Activated CD4-positive, alpha-beta memory T cell treated with anti-CD3 and anti-CD28 coated beads for 36 hours (primary cell): ENCODE measurements at places on chromosomes 2 and 18.
A peak's percentile ranks its signal among the peaks of the same experiment; 100 is the strongest.

DNA sequence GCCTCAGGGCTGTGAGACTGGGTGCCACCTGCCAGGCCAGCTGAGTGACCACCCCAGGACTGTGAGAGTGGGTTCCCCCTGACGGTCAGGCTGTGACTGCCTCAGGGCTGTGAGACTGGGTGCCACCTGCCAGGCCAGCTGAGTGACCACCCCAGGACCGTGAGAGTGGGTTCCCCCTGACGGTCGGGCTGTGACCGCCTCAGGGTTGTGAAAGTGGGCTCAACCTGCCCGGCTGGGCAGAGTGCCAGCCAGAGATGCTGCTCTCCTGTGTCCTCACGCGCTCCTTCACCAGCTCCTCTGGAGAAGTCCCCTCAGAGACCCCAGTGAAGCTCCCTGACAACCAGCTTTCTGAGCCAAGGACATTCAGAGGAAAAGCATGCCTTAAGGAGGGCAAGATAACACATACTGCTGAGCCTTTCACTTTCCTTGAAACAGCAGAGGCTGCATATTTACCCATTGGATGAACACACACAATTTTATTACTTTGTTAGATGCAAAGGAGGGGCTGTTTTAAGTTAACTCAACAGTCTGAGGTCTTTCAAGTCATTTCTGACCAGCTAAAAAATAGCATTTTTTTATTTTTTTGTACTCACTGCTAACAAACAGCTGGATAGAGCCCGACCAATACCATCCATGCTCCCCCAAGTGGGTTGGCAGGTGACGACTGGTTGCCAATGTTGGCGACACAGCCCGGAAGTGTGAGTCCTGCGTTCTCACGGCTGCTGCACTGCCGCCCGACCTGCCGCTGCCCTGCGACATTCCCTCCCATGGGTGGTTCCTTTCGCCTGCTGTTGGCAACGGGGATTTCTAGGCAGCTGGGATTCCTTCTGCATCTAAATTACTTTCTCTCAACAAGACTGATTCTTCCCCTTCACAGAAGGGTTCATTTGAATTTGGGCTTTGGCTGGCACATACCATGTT, 70.7 kb downstream of the NDUFA10 start:
- no peak for DNase-seq

DNA sequence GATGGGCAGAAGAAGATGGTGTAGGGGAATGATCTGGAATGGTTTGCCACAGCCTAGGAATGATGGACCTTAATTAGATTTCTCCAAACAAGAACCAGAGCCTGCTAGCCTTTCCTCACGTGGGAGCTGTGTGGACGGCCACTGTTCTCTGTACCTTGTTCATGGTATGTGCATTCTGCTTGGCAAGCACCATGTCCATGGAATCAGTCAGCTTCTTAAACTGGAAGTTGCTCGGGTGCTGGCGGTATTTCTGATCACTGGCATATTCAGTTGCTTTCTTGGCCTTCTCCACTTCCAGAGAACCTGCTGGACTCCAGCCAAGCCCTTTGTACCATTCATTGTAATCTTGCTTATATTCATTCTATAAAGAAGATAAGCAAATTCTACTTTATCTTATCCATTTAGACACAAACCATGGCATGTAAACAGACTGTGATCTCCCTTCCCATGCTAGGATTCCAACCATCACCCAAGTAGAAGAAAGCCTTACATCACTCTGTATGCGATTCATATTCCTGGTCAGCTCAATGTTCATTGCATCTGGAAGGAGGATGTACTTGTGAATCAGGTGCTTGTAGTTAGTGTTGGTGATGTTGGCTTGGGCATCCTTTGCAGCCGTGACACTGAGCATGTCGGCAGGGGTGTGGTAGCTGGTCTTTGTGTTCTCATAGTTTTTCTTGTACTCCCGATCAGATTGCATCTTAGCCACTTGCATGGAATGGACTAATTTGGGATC, 78.4 kb downstream of the NEB start:
- DNase-seq, result no peak

- no peak for DNase-seq
Observed at GRCh38 chr2:233178994-233179847, 72.3 kb upstream of the ATG16L1 start.

DNA sequence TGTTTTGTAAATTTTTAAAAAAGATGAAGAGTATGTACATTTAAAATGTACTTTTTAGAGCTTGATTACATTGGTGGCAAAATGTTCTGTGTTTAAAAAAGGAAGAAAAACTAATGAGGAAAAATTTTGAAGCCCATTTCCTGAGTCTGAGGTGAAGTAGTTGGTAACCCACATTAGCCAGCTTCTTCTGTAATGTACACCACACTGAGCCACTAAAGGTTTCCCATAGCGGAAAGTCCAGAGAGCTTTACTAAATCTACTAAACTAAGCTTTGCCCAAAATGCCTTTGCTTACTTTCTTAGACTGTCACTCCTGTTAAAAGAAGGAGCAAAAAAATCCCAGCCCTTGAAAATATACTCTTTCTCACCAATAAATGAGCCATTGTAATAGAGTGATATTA, 804.8 kb upstream of the ZEB2 start:
- DNase-seq, result no peak

DNA sequence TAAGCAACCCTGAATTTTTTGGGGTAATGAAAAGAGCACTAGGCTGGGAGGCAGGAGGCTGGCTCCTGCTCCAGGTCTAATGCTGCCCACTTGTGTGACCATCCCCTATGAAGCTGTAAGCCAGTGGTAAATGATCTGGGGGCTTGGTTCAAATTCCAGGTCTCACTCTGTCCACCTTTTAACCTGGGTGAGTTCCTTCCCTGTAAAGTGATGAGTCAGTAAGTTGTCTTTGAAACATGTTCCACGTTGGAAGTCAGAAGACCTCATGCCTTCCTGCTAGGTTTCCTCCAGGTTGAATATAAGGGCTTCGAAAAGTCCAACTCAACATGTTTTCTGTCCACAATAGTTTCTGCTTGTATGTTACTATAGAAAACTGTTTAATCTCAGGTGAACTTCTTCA, 160.9 kb upstream of the MYT1L start:
- DNase-seq, result no peak

DNA sequence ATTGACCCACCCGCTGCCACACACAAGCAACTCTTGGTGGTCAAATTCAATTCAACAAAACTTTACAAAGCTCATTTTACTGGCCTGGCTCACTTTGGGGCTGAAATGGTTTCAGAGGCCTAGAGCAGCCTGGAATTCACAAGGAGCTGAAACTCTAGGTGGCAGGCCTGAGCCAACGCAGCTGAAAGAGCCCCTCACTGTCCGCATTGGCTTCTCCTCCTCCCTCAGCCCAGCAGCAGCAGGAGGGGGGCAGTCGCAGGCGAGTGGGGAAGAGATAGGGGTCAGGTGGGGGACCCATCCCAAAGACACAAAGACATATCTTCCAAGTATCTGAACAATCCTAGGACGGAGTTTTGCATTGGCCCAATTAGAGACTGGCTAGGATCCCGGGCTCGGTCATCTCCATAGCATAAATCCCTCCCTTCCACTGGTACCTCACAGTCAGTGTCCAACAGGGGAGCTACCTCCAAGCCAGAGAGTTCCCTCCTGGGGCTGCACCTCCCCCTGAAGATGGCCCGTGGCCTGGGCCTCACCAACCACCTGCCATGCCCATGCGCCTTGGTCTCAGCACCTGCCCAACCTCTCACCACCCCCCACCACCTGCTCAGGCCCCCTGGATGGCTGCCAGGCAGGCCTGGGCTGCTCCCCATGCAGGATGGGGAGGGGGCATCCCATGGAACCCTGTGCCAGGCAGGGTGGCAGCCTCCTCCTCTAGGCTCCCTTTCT, 113.4 kb downstream of the ZBTB7C start:
- no peak for DNase-seq

GRCh38 chr18:74898965-74899364, 301.3 kb downstream of the ZNF407 start:
- DNase-seq, result no peak

DNA sequence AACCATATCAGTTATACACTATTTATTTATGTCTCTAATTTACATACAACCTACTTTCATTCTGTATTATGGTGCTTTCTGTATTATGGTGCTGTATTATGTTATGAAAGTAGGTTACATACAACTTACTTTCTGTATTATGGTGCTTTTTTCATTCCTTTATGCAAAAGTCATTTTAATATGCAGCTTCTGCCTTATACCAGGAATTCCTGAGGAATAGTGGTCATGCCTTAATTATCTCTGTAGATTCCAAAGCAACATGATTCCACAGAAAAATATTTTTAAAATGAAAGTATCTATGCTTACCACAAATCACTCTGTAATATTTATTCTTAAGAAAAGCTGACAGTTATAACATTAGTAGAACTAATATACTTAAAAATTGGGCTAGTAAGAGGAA, 922.0 kb upstream of the NRXN1 start:
- DNase-seq, result no peak

GRCh38 chr2:112772322-112772721, 7.9 kb upstream of the CKAP2L start:
- DNase-seq, result no peak

GRCh38 chr2:99619151-99619550, 129.3 kb upstream of the REV1 start:
- no peak for DNase-seq

DNA sequence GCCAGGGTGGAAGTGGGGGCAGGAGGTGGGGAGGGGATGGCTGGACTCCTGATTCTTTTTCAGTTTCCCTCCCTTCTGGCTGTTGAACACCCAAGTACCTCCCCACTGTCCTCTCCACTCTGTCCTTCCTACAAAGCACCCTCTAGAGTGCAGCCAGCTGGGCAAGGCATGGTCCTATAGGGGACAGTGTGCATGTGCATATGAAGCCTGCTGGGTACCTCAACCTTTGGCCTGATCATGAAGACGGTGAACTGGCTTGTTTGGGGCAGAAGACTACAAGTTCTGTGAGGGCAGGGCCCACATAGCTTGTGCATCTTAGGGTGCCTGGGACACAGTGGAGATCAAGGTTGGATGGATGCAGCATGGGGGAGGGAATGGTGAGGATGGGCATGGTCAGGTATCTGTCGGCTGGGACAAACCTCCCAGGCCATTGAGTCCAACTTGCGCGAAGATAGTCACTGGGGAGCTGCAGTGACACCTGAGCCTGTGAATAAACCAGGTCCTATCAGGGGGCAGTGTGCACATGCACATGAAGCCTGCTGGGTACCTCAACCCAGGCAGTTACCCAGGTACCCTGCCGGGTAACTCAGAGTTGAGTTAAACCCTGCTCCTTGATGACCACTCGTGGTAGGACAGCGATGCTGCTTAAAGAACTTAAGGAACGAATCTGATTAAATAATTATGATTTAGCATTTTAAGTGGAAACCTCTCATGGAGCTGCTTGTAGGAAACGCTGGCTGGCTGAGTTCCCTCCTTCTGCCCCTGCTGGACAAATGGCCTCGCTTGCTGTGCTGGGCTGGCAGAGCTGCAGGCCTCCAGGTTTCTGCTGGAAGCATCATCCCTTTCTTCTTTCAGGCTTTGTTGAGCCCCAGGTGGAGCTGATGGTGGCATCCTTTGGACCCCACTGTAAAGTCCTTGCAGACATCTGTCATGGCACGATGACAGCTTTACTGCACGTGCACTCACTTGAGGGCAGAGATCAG, 84.0 kb downstream of the POLR1A start:
- no peak for DNase-seq

- no peak for DNase-seq
Observed at GRCh38 chr2:84678214-84678613, 161.9 kb downstream of the DNAH6 start.

DNA sequence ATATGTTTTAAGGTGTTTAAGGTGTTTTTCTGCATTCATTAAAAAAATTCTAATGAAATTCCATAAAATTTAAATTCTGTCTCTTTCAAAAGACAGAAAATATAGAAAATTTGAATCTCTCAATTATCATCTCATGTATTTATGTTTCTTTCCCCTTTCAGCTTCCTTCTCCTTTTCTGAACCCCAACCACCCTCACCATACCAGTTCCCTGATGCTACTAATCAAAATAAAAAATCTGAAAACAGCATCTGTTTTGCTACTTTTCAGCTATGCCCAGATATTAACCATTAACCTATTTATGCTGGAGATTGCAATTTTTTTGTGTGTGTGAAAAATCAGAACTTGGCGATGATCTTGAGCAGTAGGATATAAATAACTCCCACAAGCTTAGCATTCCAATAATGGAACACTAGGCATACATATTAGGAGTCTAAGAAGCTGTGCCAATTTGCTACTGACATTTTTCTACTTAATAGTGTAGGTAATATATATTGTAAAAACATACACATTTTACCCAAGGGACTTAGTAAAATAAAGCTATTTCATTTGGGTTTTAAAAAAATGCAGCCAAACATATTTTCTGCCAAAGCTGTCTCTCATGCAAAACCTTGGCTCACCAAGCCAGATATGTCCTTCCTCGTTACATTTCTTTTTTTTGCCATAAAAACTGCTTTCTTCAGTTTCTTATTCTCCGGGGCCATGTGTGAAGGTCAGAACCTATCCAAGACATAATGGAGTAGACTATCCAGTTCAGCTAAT, 32.6 kb upstream of the AGPS start:
- no peak for DNase-seq

- DNase-seq, result peak; percentile 78
Observed at GRCh38 chr18:34976899-34977837, 64.0 kb upstream of the MAPRE2 start.

DNA sequence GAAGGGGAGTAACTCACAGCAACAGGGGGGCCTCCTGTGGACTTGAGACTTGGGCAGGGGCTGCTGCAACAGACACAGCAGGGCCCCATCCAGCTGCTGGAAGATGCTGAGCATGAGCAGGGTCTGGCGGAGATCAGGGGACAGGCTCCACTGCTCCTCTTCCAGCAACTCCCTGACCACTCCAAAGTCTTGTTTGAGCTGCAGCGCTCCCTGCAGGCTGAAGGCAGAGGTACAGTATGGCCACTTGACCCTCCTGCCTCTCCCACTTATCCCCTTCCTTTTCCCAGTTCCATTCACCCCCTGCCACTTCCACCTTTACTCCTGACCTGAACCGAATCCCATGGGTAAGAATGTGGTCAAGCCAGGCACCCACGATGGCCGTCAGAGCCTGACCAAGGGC, 2.4 kb upstream of the MRPL53 start:
- DNase-seq, result no peak

DNA sequence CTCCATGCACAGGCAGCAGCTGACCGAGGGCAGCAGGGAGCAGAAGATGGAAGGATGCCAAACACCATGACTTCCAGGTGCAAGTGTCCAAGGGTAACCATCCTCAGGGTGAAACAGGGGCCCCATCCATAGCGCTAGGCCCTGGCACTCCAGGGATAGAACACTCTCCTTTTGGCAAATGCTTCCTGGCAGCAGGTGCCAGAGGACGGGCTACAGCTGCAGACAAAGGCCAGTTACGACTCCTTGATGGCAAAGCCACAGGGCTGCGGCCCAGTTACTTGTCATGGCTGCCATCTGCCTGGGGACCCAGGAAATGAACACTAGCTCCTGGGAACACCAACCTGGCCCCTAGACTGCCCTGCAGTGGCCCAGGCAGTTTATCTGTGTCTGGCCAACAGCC, 178.8 kb downstream of the TMEM163 start:
- DNase-seq, result no peak

DNA sequence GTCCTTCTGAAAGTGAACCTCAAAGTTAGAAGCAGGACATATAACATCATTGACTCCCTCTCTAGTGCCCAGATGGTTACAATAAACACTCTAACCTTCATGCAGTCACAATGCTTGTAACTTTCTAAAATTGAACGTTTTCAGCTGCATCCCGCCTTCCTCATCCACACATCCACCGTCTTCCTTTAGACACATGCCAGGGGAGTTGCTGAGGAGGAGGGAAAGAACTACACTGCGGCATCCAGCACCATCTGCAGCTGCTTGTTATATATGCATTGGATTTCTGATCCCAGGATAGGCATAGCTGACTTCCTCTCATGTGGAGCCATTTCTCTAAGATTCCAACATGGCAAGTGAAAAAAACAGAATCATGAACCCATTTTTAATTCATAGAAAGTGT, 96.8 kb downstream of the FBXO15 start:
- DNase-seq, result no peak
